ENCODE measurements at places on chromosomes 13 and 19.

DNA sequence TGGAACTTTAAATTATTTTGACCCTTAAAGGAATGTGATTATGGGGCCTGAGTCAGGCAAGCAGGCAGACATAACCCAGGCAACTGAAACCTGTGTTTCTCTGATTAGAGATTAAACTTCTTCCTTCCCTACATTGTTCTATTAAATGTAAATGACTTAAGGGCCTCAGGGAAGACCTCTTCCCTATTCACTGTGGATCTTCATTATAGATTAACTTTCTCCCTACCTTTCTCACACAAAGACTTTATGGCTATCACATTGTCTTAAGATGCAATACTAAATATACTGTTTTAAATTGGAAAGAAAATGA lies 8.8 kb upstream of the METTL21C start:
- DNase-seq = no peak

DNA sequence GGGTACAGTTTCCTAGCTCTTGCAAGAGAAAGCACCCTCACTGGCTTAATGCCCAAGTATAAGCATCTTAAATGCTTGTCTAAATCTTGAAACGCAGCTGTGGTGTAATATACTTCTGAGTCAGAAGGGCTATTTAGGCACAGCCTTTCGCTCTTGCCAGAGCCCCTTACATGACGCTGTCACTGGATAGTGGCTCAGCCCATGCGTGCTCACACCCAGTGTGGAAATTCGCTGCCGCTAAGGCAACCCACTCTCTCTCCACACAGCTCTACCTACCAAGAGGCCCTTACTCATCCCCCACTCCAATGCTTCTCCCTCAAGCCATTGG lies 24.0 kb downstream of the UQCRFS1 start:
- no peak for DNase-seq

GRCh38 chr13:91802957-91803356 lies 404.5 kb downstream of the GPC5 start:
- DNase-seq = no peak

DNA sequence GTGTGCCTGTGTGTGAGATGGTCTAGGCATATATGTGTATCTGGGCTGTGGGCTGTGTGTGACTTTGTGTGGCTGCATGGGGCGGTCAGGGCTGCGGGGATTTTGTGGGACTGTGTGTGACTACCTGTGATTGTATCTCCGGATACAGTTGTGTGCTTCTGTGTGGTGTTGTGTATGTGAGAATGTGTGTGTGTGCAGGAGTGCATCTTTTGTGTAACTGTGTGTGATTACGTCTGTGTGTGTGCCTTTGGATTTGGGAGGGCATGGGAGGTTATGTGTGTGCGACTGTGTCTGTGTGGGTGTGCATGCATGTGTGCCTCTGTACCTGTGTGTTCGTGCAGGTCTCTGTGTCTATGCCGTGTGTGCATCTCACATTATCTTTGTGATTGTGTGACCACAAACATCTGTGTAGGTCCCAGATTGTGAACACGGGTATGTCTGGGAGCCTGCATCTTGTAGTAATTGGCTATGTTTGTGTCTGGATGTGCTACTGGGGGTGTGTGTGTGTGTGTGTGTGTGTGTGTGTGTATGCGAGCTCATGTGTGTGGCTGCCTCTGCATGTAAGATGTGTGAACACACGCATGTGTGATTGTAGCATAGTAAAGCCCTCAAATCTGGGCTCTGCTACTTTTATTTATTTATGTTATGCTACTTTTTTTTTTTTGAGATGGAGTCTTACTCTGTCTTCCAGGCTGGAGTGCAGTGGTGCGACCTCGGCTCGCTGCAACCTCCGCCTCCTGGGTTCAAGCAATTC lies 7.6 kb downstream of the EHD2 start:
- DNase-seq = no peak

GRCh38 chr13:97979051-97979450 lies 25.6 kb downstream of the IPO5 start:
- no peak for DNase-seq

- no peak for DNase-seq
These were observed 50.7 kb upstream of the PNMA8B start for GRCh38 chr19:46546194-46546896.

DNA sequence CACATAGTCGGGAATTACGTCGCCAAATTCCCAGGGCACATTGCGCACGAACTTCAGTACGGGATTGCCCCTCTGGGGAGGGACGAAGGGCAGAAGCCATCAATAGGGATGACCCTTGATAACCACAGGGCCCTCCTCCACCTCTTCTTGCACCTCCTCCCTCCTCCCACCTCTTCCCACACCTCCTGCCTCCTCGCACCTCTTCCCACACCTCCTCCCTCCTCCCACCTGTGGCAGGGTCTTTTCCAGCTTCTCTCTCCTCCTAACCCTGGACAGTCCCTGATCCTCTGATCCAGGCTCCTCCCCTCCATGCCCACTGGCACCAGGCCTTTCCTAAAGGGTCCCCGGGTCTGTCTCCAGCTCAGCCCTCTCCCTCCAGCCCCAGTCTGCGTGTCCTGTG lies 3.4 kb downstream of the ERCC1 start:
- DNase-seq = no peak

DNA sequence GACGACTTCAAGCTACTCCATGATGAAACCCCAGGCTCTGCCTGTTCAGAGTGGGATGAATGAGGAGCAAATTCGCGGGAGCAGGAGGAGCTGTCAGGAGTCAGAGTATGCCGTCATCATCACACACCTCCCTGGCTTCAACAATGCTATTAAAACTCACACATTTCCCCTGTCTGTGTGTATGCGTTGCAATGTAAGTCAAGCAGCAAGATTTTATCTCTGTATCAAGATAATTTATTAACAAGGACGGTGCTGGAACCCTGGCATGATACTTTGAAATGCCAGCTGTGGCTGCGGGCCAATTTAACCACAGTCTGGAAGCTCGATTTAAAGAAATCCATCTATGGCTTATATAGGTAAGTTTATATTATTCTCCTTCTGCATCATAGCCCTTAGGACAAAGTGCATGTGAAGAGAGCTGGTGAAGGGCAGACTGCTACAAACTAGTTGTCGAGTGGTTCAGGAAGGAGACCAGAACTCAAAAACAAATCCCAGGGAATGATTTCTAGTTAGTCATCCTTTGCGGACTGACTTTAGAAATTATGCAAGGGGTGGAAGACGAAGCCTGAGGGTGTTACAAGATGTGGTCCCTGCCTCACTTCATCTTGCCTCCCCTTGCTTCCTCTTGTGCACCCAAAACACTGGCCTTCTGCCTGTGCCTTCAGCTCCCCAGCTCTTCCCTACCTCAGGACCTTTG lies 486.5 kb downstream of the COG6 start:
- DNase-seq = no peak

DNA sequence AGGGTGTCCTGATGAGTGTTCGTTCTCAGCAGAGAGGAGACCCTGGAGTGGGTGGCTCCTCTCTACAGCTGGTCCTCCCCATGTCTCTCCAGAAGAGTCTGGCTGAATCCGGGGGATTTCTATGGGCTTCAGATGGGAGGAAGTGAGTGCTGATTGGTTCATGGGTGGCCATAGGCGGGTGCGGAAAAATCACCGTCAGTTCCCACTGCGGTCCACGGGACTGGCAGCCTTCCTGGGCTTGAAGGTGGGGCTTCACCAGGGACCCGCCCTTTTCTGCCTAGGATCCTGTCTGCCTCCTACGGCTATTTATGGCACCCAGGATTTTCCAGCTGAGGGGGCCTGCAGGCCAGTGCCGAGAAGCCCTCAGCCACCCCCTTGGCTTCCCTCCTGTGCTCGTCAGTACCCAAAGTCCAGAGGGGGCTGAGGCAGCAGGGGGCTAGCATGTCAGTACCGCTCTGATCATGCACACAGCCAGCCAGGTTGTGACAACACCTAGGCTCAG lies 18.4 kb downstream of the CPB2 start:
- DNase-seq = peak; percentile 3

- no peak for DNase-seq
These were observed 25.1 kb downstream of the TINCR start for GRCh38 chr19:5542665-5543064.

- no peak for DNase-seq
These were observed 17.1 kb upstream of the CD33 start for GRCh38 chr19:51207747-51208146.

DNA sequence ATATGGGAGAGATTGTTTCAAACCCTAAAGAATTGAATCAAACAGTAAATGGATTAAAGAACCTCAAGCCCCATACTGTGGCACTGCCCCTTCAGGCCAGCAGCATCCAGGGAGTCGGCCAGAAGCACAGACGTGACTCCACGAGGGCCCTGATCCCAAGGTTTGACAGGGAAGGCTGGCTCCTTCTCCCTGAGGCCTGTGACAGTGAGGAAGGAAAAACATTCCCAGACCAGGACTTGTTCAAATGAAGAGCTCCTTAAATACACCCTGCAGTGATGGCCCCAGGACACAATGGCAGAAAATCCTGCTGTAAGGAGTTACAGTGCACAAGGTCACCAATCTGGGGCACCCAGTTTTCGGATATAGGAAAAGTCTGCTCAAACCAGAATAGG lies 91.0 kb downstream of the COL4A1 start:
- no peak for DNase-seq

DNA sequence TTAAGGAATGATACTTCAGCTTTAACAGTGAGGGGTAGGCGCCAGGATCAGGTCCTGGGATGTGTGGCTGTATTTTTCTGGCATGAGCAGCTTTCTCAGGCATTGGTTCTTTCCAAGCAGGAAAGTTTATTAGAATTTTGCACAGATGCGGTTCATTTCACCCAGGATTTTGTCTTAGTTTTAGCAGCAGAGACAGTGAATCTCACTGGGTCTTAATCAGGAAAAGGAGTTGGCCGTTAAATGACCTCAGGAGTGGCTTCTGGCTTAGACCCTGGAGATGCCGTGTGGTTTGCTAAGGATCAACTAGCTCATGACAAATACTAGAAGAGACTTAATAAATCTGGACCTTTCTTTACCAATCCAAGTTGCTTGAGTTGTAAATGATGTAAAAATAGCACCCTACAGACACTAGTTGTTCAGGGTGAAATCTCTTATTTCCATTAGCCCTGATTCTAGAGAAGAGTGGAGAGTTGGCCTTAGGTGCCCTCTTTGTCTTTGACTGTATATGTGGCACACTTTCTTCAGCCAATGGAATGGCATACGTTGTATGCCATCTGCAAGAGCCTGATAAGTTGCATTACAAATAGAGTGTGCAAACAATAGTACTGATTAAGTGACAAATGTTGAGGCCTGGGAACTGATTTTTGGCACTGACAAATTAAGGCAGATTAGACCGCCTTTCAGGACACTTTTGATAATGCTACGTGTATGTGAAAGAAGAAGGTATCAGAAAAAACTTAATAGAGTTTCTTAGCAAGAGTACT lies 34.0 kb downstream of the LRCH1 start:
- DNase-seq = no peak

- DNase-seq = peak; percentile 26
These were observed 1.6 kb downstream of the MEX3D start for GRCh38 chr19:1566392-1567115.

DNA sequence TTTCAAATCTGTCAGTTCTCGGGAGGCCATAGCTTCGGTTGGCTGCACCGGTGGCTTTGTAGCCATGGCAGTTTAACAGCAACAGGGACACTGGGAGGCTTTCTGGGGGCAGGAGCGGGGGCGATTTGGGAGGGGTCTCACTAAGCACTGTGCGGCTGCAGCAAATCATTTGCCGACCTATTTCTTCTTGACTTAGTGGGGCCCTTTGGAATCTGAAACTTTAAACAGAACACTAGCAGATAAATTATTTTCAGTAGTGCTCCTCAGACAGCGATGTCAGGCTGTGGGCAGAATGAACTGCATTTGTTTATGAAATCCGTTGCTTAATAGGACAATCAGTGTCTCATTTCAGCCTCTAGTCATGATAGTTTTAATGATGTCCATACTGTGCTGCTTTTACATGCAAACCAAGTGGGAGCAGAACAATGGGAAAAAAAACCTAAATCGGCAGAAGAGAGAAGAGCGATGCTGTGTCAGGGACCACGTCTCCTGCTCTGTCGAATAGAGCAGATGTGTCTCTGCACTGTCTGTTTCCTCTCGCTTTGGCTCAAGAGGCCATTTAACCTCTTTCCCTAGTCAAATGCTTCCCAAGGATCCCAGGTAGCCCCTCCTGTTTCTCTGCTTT lies 211.9 kb downstream of the OLFM4 start:
- no peak for DNase-seq

- no peak for DNase-seq
These were observed 303.6 kb upstream of the ZNF507 start for GRCh38 chr19:32041681-32042292.

DNA sequence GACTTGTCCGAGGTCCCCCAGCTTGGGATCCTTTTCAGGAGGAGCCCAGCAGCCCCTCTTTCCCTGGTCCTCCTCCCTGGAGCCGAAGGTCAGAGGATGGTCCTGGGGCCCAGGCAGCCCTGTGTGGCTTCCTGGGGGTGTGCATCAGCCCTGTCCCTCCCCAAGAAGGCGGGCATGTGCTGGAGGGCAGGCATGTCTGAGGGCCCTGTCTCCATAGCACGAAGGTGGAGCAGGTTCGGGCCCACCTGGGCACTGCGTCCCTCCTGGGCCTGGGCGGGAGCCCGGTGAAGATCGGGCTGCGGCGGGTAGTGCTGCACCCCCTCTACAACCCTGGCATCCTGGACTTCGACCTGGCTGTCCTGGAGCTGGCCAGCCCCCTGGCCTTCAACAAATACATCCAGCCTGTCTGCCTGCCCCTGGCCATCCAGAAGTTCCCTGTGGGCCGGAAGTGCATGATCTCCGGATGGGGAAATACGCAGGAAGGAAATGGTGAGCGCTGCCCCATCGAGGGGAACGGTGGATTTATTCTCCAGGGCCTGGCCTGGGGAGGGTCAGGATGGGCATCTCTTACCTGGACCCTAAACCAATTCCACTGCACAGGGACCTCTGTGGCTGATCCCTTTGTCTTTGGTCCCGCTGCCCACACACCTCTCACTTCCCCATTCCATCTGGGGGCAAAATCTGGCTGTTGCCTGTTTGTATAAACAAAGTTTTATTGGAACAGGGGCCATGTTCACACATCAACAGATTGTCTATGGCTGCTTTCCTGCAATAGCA lies 10.9 kb downstream of the TIMM13 start:
- DNase-seq = no peak

DNA sequence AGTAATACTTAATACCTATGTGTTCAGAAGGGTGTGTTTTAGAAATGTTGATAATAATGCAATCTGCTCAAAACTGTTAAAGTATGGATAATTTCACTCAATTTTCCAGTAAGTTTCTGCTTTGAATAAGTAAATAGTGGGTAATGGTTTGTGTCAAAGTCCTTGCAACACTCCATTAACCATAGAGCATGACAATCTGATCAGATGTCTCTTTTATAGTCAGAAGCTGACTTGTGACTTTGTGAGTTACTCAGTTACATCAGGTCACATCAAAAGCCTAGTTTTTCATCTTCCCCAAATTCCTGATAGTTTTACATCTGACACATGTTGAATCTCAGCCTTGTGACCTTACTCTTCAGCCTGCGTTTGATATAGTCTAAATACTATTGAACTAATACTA lies 338.0 kb downstream of the EFNB2 start:
- no peak for DNase-seq

- DNase-seq = no peak
These were observed 52.3 kb downstream of the MRPL57 start for GRCh38 chr13:21228738-21229137.

DNA sequence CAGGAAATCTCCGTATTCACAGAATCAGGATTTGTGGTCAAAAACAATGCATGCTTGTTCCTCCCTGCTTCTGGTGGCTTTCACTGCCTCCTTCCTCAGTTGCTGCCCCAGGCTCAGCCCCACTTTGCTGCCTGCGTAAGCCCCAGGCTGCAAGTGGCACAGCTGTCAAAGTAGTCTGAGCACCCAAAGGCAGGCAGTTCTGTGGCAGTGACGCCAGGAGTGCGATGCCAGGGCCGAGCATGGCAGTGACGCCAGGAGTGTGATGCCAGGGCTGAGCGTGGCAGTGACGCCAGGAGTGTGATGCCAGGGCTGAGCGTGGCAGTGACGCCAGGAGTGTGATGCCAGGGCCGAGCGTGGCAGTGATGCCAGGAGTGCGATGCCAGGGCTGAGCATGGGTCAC lies 77.3 kb upstream of the GPR183 start:
- no peak for DNase-seq
